ENCODE measurements at places on chromosomes 4 and X. TPM values are rescaled to one million over a fixed set of nuclear protein-coding genes. Genes with fewer than 3 reads are reported as not detected.
A peak's percentile ranks its signal among the peaks of the same experiment; 100 is the strongest.

The TIGD4 gene
- 0.15 TPM for total RNA-seq

The NEXMIF gene
- 0.33 TPM for total RNA-seq

The XK gene
- not detected for total RNA-seq

The ZAR1 gene
- not detected for total RNA-seq

GRCh38 chr4:184315675-184316359, 98.1 kb upstream of the ENPP6 start:
- H3K27me3 ChIP-seq = peaks cover 1% of the 10 kb centered on the region
- H3K4me3 ChIP-seq = no peak overlapping the region
- no peaks in the 10 kb centered on the region for H3K36me3 ChIP-seq

- no peak for DNase-seq
- H3K36me3 ChIP-seq = no peaks in the 10 kb centered on the region
- H3K4me1 ChIP-seq = no peaks in the 10 kb centered on the region
- H3K27me3 ChIP-seq = no peaks in the 10 kb centered on the region
Measured at GRCh38 chrX:38651625-38652601, 90.6 kb downstream of the TSPAN7 start.

DNA sequence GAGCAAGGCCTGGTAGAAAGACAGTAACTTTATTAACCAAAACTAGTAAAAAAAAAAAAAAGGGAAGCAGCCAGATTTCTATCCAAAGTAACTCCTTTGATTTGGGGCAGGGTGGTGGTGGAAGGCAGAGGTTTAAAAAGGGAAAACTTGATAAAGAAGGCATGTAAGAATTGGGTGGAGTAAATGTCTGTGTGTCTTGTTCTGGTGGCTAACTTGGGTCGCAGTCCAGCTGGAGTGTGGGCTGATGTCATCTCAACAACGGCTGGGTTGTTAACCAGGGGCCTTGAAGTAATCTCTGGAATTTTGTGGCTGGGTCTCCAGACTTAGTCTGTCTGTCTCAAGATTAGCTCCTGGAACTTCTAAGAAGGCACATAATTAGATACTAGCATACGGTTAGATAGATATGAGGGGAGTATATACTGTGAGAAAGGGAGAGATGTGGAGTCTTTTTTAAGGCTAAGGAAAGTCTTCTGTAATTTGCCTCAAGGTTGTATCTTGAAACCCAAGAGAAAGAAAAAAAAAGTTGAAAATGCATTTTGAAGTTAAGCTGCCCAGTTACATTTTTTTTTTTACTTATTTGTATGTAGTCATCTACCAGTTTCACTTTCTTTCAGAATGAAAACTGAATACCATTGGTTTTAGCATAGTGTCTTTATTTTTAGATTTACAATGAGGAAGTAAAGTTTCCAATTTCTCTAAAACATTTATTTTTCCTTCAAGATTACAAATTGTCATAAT, 48.3 kb downstream of the MTHFD2L start:
- H3K36me3 ChIP-seq = peaks cover 12% of the 10 kb centered on the region
- H3K4me1 ChIP-seq = no peaks in the 10 kb centered on the region

GRCh38 chrX:107716118-107716684, 59.4 kb downstream of the TSC22D3 start:
- H3K36me3 ChIP-seq = peaks cover 16% of the 10 kb centered on the region
- peaks cover 52% of the 10 kb centered on the region for H3K4me1 ChIP-seq
- H3K4me3 ChIP-seq = peak overlapping the region; percentile 89
- H3K27me3 ChIP-seq = no peaks in the 10 kb centered on the region
- peak overlapping the region; percentile 90 for H3K27ac ChIP-seq
- DNase-seq = peak; percentile 28

GRCh38 chrX:74325130-74326059, 21.4 kb downstream of the ZCCHC13 start:
- H3K4me3 ChIP-seq = no peak overlapping the region
- no peaks in the 10 kb centered on the region for H3K36me3 ChIP-seq
- H3K27ac ChIP-seq = no peak overlapping the region
- no peaks in the 10 kb centered on the region for H3K4me1 ChIP-seq

Data from activated CD4-positive, alpha-beta memory T cell treated with anti-CD3 and anti-CD28 coated beads for 36 hours (primary cell).